ENCODE measurements at places on chromosomes 2 and 18.
A peak's percentile ranks its signal among the peaks of the same experiment; 100 is the strongest.

- no peak for DNase-seq
- no peaks in the 10 kb centered on the region for H3K27me3 ChIP-seq
- H3K36me3 ChIP-seq: peaks cover 64% of the 10 kb centered on the region
- peak overlapping the region; percentile 1 for H3K27ac ChIP-seq
These were observed 73.2 kb downstream of the ZNF532 start for GRCh38 chr18:58937887-58938267.

DNA sequence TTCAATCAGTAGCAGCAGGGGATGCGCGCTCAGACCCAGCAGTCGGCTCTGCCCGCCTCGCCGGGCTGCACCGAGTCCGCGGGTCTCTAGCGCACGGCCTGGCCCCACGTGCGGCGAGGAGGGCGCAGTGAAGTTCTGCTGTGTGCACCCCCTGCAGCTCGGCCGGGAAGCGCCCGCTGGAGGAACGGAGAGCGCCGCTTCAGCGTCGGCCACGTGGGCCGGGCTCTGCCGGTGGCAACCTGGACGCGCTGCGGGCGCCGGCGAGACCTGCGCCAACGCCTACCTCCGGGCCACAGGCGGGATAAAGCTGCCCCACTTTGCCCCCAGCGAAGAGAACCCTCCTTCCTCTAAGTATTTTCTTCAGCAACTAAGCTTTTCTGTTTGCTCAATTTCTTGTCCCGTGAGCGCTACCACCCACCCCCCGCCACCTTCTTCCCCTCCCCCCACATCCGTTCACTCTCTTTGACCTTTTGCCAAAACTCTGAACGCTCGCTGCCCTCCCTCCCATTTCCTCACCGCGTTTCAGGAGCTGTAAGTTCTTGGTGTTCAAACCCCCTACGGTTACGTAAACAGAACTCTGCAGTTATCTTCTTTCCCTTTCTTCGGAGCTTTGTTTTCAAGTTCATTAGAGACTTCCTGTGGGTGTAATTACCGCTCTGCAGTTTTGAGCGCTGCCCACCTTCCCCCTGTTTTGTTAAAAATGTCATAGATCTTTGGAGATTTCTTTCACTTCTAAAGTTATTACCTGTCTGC is 42.6 kb upstream of the EDAR start:
- DNase-seq: peak; percentile 29
- H3K27me3 ChIP-seq: peaks cover 3% of the 10 kb centered on the region
- no peaks in the 10 kb centered on the region for H3K36me3 ChIP-seq
- H3K27ac ChIP-seq: no peak overlapping the region

DNA sequence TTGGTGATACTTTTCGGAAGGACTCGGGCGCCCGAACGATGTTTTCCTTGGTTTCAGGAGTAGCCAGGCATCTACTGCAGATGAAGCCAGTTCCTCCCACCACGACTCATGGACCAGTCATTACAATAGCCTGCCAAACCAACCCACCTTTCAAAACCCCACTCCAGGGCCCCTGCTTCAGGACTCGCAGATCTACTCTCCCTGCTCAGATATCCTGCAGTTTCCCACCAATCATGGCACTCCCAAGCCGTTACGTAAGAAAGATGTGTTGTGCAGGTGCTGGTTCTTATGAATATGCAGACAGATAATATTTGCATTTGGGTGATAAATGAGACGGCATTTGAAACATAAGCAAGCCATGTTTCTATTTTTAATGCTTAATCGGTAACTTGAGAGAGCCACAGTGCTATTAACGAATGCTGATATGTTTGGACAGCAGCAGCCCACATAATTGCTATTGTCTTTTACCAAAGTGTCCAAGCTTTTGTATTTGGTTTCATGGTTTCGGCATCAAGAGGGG is 3.5 kb upstream of the CYS1 start:
- peaks cover 12% of the 10 kb centered on the region for H3K4me1 ChIP-seq
- no peak overlapping the region for H3K27ac ChIP-seq
- H3K36me3 ChIP-seq: no peaks in the 10 kb centered on the region
- DNase-seq: no peak

DNA sequence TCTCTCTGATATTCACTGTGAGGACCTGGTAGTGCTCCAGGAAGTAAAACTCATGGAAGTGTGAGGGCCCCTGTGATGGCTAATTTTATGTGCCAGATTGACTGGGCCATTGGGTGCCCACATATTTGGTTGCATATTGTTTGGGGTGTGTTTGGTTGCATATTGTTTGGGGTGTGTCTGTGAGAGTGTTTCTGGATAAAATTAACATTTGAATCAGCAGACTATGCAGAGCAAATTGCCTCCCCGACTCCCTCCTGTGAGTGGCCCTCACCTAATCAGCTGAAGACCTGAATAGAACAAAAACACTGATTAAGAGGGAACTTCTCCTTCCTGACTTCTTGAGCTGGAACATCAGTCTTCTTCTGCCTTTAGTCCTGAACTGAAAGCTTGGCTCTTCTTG is 173.3 kb upstream of the LINC00305 start:
- H3K27ac ChIP-seq: no peak overlapping the region
- no peak overlapping the region for H3K4me3 ChIP-seq
- no peaks in the 10 kb centered on the region for H3K27me3 ChIP-seq
- no peak for DNase-seq
- peaks cover 18% of the 10 kb centered on the region for H3K4me1 ChIP-seq

GRCh38 chr18:31396796-31397612 is 20.4 kb downstream of the DSG4 start:
- H3K36me3 ChIP-seq: no peaks in the 10 kb centered on the region
- no peaks in the 10 kb centered on the region for H3K4me1 ChIP-seq

DNA sequence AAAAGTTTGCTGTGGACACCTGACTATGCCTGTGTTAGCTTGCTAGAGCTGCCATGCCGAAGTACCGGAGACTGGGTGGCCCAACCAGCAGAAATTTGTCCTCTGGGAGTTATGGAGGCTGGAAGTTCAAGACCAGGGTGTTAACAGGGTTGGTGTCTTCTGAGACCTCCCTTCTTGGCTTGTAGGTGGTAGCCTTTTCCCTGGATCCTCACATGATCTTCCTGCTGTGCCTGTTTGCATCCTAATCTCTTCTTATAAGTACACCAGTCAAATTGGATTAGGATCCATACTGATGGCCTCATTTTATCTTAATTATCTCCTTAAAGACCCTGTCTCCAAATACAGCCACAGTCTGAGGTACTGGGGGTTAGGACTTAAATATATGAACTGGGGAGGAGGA is 845 bp downstream of the TMEM177 start:
- peaks cover 23% of the 10 kb centered on the region for H3K4me1 ChIP-seq
- DNase-seq: no peak

GRCh38 chr2:143577489-143577888 is 448.3 kb downstream of the ARHGAP15 start:
- H3K36me3 ChIP-seq: peaks cover 43% of the 10 kb centered on the region
- no peaks in the 10 kb centered on the region for H3K27me3 ChIP-seq
- no peak overlapping the region for H3K4me3 ChIP-seq
- H3K27ac ChIP-seq: no peak overlapping the region
- H3K4me1 ChIP-seq: no peaks in the 10 kb centered on the region
- no peak for DNase-seq

GRCh38 chr2:118918017-118918416 is 24.0 kb upstream of the MARCO start:
- H3K4me1 ChIP-seq: no peaks in the 10 kb centered on the region
- DNase-seq: no peak
- H3K27me3 ChIP-seq: peaks cover 4% of the 10 kb centered on the region
- H3K36me3 ChIP-seq: no peaks in the 10 kb centered on the region
- H3K27ac ChIP-seq: no peak overlapping the region

- H3K4me3 ChIP-seq: no peak overlapping the region
- no peaks in the 10 kb centered on the region for H3K4me1 ChIP-seq
- no peak overlapping the region for H3K27ac ChIP-seq
- peaks cover 9% of the 10 kb centered on the region for H3K27me3 ChIP-seq
These were observed 48.5 kb downstream of the TPO start for GRCh38 chr2:1461507-1462390.

DNA sequence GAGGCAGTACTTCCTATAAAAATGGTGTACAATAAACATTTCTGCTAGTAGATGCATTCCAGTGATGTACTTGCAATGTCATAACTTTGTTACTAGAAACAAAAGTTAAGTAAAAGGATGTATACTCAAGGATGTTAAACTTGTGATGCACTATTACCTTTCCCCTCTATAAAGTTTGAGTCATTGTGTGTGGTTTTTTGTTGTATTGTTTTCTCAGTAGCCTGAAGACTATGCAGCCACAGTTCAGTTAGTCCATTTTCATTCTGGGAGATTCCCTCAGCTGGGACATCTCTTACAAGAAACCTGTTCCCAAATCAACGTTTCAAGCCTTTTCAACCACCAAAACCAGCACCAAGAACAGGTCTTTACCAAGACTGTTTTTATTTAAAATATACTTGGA is 5.6 kb downstream of the ATP5MC3 start:
- no peak overlapping the region for H3K4me3 ChIP-seq
- no peak overlapping the region for H3K27ac ChIP-seq
- no peak for DNase-seq

- H3K4me3 ChIP-seq: peak overlapping the region; percentile 79
- peak overlapping the region; percentile 80 for H3K27ac ChIP-seq
- DNase-seq: no peak
These were observed 27.4 kb downstream of the HPCAL1 start for GRCh38 chr2:10329880-10330699.

- no peak overlapping the region for H3K4me3 ChIP-seq
- DNase-seq: no peak
- H3K27me3 ChIP-seq: no peaks in the 10 kb centered on the region
- peaks cover 69% of the 10 kb centered on the region for H3K36me3 ChIP-seq
These were observed 61.3 kb upstream of the RNU4ATAC start for GRCh38 chr2:121469356-121469755.

DNA sequence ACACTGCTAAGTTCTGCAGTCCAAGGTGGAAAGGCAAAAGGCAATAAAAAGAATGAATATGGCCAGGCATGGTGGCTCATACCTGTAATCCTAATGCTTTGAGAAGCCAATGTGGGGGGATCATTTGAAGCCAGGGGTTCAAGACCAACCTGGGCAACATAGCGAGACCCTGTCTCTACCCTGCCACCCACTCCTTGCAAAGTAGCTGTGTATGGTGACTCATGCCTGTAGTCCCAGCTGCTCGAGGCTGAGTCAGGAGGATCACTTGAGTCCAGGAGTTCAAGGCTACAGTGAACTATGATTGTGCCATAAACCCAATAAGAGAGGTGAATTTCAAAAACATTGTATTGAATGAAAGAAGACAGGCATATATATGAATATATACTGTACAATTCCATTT is 2.4 kb downstream of the MYL12B start:
- no peak for DNase-seq
- H3K4me1 ChIP-seq: peaks cover 80% of the 10 kb centered on the region
- peak overlapping the region; percentile 6 for H3K4me3 ChIP-seq
- peak overlapping the region; percentile 8 for H3K27ac ChIP-seq
- H3K27me3 ChIP-seq: no peaks in the 10 kb centered on the region
- H3K36me3 ChIP-seq: peaks cover 13% of the 10 kb centered on the region

- H3K36me3 ChIP-seq: no peaks in the 10 kb centered on the region
- no peaks in the 10 kb centered on the region for H3K4me1 ChIP-seq
These were observed 99.5 kb upstream of the CCDC85A start for GRCh38 chr2:56084111-56084901.

DNA sequence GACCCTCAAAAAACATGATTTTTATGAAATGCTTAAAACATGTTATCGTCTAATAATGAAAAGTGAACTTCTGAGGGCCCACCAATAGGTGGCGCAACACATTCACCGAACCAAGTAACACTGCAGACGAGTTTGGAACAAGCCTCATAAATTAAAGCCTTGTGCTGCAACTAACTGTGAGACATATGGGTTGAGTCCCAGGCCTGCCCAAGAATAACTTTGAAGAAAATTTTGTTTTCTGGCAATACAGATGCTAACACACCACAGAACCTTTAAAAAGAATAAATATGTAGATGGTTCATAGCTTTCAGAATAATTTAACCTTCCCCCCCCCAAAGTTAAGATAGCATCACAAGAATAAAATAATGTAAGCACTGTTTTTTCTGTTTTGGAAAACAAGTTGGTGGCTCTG is 285.9 kb downstream of the RNF144A start:
- H3K27me3 ChIP-seq: peaks cover 9% of the 10 kb centered on the region
- H3K36me3 ChIP-seq: no peaks in the 10 kb centered on the region
- no peak for DNase-seq
- H3K4me3 ChIP-seq: no peak overlapping the region
- H3K4me1 ChIP-seq: no peaks in the 10 kb centered on the region

GRCh38 chr2:106178716-106179115 is 15.4 kb downstream of the UXS1 start:
- peaks cover 43% of the 10 kb centered on the region for H3K4me1 ChIP-seq
- H3K27ac ChIP-seq: no peak overlapping the region
- H3K36me3 ChIP-seq: peaks cover 7% of the 10 kb centered on the region
- H3K4me3 ChIP-seq: no peak overlapping the region
- DNase-seq: no peak

GRCh38 chr2:233108611-233109490 is 48.7 kb downstream of the INPP5D start:
- DNase-seq: no peak
- H3K27me3 ChIP-seq: no peaks in the 10 kb centered on the region
- H3K4me3 ChIP-seq: peak overlapping the region; percentile 45
- H3K4me1 ChIP-seq: peaks cover 86% of the 10 kb centered on the region
- H3K36me3 ChIP-seq: peaks cover 59% of the 10 kb centered on the region

DNA sequence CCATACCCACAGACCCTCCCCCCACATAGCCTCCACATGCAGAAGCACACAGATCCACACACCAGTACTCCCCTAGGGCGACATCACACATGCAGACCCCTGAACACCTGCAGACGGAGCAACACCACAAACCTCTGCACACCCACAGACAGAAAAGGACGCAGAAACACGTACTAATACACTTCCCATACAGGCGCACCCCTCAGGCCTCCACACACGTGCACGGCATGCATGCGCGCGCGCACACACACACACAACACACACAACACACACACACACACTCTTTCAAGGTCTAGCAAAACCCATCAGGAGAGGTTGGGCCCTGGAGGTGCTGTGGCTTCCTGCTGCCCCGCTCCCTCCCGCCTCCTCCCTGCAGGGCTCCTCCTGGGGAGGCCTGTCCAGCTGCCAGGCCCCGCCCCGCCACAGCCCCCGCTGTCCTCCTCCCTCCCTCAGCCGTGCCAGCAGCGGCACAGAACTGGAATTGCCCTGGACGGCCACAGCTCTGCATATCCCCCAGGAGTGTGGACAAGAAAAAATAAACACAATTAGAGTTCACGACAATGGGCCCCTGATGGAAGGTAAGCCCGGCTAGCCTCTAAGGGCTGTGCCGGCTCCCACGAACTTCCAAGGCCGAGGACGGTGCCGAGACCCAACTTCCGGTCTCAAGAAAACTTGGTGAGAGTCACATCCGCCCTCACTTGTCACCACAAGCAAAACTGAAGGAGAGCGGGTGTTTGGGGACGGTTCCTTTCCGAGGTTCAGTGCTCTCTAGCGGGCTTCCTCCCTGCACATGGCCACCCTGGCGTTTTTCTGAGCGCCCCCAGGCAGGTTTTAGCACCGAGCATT is 6.8 kb downstream of the ZFP36L2 start:
- DNase-seq: peak; percentile 58
- peak overlapping the region; percentile 99 for H3K27ac ChIP-seq
- peaks cover 24% of the 10 kb centered on the region for H3K36me3 ChIP-seq
- H3K4me1 ChIP-seq: peaks cover 71% of the 10 kb centered on the region
- H3K4me3 ChIP-seq: peak overlapping the region; percentile 92
